ENCODE measurements at places on chromosomes 1 and 21.

GRCh38 chr1:7380712-7381111 is 390.4 kb upstream of the VAMP3 start:
- DNase-seq: no peak

DNA sequence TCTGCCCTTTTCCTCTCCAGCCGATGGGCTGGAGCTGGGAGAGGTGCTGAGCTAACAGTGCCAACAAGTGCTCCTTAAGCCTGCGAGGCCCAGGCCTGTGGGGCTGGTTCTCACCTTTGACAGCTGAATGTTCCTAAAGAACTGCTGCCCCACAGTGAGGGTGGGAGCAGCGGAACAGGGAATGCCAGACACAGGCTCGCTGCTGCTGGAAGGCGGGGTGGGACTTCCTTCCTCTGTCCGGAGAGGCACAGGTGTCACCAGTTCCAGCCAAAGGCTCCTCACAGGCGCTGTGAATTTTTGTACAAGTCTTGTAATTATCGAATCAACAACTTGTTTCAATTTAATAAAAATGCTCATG is 47.1 kb downstream of the COQ8A start:
- no peak for DNase-seq

DNA sequence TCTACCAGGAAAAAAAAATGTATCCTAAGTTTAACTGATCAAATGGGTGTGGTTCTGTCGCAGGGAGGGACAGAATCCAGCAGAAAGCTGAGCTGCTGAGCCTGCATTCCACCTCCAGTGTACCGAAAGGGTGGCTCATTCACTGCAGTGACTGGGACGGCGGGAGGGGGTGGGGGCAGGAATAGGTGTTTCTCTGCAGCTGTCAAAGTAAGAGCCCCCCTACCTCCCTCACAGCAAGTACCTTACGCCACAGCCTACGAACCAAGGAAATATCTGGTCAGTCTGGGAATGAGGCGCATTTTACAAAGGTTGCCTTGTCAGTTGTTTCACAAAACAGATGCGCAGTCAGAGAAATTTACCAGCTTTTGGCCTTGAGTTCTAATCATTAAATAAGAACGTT is 1.7 kb downstream of the S100B start:
- no peak for DNase-seq

DNA sequence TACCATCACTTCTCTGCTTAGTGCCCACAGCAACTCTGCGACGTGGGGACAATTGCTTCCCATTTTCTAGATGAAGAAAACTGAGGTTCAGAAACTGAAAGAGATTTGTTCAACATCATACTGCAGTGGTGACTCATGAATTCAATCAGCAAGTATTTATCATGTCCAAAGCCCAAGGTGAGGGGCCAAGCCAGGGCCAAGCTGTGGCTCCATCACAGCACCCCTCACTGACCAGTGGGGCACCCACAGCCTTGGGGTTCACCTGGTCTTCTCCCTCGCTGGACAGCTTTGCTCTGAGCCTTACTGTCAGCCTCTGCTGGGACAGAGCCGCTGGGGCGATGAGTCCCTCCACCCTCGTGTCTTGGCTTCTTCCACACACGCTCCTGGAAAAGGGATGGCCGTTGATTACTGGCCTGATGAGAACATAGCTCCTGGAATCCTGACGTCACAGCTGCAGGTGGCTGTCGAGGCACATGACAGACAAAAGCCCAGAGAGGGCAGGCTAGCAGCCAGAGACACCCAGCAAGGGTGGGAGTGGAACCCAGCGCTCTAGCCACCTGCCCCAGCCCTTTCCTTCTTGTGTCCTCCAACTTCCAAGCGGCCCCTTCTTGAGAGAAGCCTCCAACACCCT is 6.2 kb downstream of the EDN2 start:
- DNase-seq: no peak
